ENCODE measurements at places on chromosomes 4 and X. TPM values are rescaled to one million over a fixed set of nuclear protein-coding genes. Genes with fewer than 3 reads are reported as not detected.

GRCh38 chr4:148216866-148217814, 225.1 kb downstream of the NR3C2 start:
- DNase-seq: no peak

DNA sequence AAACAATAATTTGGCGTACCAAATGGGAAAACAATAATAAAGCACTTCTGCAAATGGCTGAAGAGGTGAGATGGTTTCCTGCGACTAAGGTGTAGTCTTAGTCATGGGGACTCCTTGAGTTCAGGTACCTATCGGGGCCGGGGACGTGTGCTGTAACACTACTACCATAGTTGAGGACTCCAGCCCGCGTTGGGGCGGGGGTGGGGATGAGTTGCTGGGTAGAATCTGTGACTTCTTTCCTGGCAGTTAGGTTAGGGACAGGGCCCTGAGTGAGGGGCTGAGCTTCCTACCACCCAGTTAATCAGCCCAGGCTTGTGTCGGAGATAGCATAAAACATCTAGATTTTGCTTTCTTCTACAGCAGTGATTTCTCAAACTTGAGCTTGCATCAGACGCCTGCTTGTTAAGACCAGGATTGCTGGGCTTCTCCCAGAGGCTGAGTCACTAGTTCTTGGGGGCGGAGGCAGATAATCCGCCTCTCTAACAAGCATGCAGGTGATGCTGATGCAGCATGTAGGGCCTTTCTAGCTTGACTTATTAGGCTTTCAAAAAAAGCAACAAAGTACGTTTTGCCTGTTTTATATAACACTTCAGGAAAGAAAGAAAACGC, 30.2 kb downstream of the RBBP7 start:
- DNase-seq: no peak

DNA sequence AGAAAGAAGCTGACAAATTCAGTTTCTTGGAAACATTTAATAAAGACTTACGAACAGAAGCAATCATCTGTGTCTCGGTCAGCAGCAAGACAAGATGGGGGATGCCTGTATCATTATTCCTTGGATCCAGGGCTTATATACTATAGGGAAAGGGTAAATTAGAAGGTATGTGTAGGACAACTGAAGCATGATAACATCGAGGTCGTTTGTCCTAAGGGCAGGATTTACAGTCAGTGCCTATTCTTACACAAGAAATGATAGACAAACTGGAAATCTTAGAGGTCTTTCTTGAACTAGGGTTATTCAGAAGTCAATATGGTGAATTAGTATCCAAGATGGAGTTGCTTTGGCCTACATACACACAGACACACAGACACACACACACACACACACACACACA, 553.0 kb downstream of the STPG2 start:
- DNase-seq: no peak

PGAM4 gene
- 0.52 TPM for total RNA-seq

GLRB gene
- total RNA-seq: 1.9 TPM
